Kidney (tissue), 22 donors: ENCODE measurements at places on chromosomes 3 and 15.

DNA sequence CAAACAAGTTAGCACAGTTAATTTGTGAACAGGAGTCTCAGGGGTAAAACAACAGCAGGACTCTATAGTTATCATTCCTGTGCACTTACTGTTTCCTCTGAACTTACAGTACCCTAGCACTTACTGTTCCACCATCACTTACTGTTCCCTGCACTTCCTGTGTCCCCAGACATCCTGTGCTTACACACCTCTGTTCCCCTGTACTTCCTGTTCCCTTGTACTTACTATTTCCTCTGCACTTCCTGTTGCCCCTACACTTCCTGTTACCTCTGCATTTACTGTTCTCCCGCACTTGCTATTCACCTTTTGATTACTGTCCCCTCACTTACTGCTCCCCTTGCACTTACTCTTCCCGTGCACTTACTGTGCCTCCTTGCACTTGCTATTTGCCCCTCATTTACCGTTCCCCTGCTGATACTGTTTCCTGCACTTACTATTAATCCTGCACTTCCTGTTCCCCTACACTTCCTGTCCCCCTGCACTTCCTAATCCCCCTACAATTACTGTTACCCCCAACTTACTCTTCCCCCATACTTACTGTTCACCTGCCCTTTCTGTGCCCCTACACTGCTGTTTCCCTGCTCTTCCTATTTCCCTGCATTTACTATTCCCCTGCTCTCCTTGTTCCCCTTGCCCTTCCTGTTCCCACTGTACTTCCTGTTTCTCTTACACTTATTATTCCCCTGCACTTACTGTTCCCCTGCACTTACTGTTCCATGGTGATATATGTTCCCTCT lies 30.3 kb downstream of the TPRA1 start:
- DNase-seq, result no peak

DNA sequence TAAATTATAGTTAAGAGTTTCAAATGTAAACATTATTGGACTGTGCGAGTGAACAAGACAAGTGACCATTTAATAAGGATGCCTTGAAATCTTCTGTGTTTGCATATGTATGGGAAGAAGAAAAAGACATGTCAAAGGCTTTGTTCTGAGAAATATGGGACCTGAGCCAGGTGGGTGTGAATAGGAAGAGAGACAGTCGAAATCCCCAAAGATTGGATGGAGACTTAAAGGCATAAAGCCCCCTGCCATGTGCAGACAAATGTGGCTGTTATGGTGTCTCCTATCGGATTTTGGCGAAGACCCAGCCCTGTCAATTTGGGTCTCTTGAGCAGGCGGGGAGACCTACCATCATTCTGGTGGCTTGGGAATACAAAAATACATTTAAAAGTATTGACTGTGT lies 16.9 kb downstream of the FXR1 start:
- DNase-seq, result no peak

- no peak for DNase-seq
Observed at GRCh38 chr3:180798197-180798596, 114.3 kb upstream of the FXR1 start.

DNA sequence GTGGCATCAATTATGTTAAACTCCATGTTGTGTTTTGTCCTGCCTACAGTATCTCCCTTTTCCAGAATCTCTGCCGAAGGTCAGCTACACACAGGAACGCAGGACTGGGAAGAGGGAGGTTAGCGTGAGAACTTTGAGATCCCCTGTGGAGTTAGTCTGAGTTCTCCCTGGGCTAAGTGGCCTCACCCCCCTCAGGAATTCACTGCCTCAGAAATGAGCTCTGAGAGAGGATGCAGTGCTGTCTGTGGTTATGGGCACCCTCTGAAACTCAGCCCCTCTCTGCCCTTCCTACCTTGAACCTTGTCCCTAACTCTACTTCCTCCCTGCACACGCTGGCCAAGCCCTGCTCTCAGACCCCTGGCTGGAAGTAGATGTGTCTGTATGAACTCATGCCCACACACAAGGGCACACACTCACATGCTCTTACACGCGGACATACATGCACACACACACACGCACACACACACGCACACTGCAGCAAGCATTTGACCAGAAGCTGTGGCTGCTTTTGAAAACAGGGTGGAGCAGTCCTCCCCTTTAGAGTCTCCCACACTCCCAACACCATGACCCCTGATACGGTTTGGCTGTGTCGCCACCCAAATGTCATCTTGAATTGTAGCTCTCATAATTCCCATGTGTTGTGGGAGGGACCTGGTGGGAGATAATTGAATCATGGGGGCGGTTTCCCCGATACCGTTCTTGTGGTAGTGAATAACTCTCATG lies 5.3 kb upstream of the VIPR1 start:
- no peak for DNase-seq

- DNase-seq, result peak; percentile 29
Observed at GRCh38 chr3:30659270-30660130, 53.1 kb downstream of the TGFBR2 start.

DNA sequence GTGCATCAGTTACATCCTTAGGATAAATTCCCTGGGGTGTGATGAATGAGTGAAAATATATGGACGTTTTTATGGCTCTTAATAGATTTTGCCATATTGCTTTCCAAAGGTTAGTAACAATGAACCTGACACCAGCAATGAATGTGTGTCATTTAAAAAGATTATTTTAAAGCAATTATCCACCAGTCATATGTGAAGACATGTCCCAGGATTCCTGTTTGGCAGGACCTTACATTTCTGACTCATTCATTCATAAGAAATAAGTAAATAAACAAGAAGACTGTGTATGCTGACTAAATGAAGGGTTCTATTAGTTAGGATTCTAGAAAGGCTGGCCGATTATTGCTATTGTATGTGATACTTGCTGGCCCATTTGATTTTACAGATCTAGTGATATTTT lies 201.5 kb downstream of the SOX2 start:
- DNase-seq, result no peak

GRCh38 chr3:129940086-129940485 lies 34.4 kb upstream of the TRH start:
- no peak for DNase-seq

- DNase-seq, result no peak
Observed at GRCh38 chr15:90535254-90535653, 5.5 kb downstream of the CRTC3 start.

- DNase-seq, result no peak
Observed at GRCh38 chr3:173463250-173463649, 65.7 kb downstream of the NLGN1 start.

DNA sequence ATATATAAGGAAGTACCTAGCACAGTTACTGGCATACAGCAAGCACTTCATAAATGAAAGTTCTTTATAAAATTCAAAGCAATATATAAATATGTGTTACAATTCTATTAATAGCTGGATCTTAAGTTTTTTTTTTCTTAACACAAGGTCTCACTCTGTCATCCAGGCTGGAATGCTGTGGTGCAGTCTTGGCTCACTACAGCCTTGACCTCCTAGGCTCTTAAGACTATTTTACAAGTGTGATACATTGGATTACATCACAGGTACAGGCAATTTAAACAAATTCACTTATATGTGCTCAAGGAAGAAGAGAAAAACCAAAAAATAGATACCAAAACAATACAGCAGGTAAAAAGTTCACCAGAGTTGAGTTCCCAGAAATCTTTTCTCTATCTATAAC lies 60.6 kb downstream of the ZNF280D start:
- DNase-seq, result no peak

DNA sequence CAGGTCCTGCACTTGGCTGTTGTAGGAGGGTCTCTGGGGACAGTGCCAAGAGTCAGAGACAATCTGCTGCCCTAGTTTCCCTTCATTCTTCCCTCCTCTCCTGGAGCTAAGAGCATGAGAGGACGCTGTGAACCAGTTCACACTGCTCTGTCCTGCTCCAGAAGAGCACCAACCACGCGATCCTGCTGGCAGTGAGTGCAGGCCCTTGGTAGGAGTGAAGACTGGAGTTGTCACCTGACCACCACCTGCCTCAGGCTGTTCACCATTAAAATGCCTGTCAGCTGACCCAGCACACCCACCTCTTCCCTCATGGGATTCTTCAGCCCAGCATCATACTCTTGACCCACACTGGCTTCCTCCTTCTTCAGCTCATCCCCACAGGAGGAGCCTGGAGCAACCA lies 2.9 kb downstream of the TM6SF1 start:
- DNase-seq, result no peak

- no peak for DNase-seq
Observed at GRCh38 chr3:142174559-142174958, 25.2 kb upstream of the TFDP2 start.

- no peak for DNase-seq
Observed at GRCh38 chr3:116384717-116385116, 60.6 kb downstream of the LSAMP start.
